ENCODE measurements at places on chromosomes 3 and 15.

- no peaks in the 10 kb centered on the region for H3K27me3 ChIP-seq
- peak within 1 kb of the TSS; percentile 96 for H3K27ac ChIP-seq
- peak within 1 kb of the TSS; percentile 84 for H3K4me3 ChIP-seq
- peaks cover 9% of the 10 kb centered on the region for H3K4me1 ChIP-seq
- no peaks in the 10 kb centered on the region for H3K36me3 ChIP-seq
Measured at GRCh38 chr15:55993111-55993803, at the start of gene NEDD4. Gene NEDD4, minus strand, starts transcription at chr15:55993612. Its CDS starts 57 bp downstream, at chr15:55993555.

DNA sequence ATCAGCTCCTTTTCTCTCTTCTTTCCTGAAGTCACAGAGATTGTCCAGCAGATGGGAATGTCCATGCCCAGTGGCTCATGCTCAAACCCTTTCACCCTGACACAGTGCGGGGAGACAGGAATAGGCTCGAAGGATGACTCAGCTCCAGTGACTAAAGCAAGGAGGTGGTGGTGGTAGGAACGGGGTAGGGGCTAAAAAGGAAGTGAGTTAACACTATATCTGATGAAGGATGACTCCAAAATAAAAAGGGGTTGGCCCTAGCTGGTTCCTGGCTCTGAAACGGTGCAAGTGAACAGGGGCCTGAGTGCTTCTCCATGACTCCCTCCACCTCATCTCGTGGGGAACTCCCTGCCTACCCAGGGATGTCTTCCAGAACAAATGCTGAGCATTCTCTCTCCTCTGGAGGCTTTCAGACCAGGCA lies 167.4 kb upstream of the LPP start:
- no peaks in the 10 kb centered on the region for H3K27me3 ChIP-seq
- H3K36me3 ChIP-seq = no peaks in the 10 kb centered on the region
- H3K4me1 ChIP-seq = peaks cover 40% of the 10 kb centered on the region
- H3K4me3 ChIP-seq = no peak overlapping the region

- no peak for DNase-seq
- no peaks in the 10 kb centered on the region for H3K36me3 ChIP-seq
- no peaks in the 10 kb centered on the region for H3K27me3 ChIP-seq
- no peak overlapping the region for H3K4me3 ChIP-seq
- peaks cover 97% of the 10 kb centered on the region for H3K4me1 ChIP-seq
Measured at GRCh38 chr15:67103869-67104268, 38.5 kb downstream of the SMAD3 start.

DNA sequence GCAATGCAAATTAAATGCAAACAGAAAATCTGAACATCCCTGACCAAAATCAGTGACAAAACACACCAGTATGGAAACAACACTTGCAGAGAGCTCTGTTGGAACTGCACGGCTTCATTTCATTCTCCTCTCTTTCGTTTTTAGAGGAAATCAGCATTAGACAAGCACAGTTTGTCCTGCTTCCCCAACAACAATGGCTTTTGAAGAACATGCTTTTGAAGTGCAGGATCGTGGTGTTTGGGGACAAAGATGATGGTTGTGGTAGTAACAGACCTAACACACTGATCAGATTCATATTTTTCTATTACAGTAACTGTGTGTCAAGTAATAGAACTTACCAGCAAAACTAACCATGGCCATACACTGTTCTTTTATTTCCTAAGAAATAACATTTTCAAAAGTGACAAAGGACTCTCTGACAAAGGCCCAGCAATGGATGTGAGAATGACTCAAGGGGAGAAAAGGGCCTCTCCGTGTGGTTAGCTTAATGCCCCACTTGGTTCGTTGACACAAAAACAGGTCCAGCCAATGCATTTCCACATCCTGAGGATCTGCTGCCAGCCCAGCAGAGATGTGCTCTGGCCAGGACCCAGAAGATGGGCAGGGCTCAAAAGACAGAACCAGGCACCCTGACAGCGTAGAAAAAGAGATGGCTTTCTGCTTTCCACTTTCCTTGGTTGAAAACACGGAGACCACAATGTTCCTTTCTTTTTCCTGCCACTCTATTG lies 84.1 kb downstream of the CCNL1 start:
- no peaks in the 10 kb centered on the region for H3K36me3 ChIP-seq
- H3K4me3 ChIP-seq = no peak overlapping the region
- no peaks in the 10 kb centered on the region for H3K27me3 ChIP-seq
- peak overlapping the region; percentile 26 for H3K27ac ChIP-seq
- DNase-seq = peak; percentile 35

DNA sequence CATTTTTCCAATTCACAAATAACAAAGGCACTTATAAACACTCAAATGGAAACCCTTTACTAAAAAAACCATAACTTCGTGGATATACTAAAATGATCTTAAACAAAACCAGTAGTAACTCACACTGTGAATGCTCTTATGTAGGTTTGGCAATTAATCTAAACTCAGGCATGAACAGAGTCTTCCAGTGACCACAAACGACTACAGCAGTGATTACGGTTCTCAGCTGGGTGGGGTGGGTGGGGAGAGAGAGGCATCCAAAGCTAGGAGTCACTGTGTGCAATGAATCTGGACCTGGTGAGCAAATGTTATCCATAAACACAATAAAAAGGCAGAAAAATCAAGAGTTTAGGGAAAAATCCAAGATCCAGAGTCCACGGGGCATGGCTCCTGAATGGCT lies 21.3 kb downstream of the SLC12A8 start:
- H3K36me3 ChIP-seq = no peaks in the 10 kb centered on the region
- no peak overlapping the region for H3K4me3 ChIP-seq
- H3K27me3 ChIP-seq = no peaks in the 10 kb centered on the region
- no peak for DNase-seq
- no peaks in the 10 kb centered on the region for H3K4me1 ChIP-seq

GRCh38 chr3:134608771-134609435 lies 41.9 kb downstream of the KY start:
- no peaks in the 10 kb centered on the region for H3K27me3 ChIP-seq
- no peak for DNase-seq
- no peaks in the 10 kb centered on the region for H3K36me3 ChIP-seq
- H3K4me1 ChIP-seq = peaks cover 20% of the 10 kb centered on the region
- H3K4me3 ChIP-seq = no peak overlapping the region
- H3K27ac ChIP-seq = no peak overlapping the region

DNA sequence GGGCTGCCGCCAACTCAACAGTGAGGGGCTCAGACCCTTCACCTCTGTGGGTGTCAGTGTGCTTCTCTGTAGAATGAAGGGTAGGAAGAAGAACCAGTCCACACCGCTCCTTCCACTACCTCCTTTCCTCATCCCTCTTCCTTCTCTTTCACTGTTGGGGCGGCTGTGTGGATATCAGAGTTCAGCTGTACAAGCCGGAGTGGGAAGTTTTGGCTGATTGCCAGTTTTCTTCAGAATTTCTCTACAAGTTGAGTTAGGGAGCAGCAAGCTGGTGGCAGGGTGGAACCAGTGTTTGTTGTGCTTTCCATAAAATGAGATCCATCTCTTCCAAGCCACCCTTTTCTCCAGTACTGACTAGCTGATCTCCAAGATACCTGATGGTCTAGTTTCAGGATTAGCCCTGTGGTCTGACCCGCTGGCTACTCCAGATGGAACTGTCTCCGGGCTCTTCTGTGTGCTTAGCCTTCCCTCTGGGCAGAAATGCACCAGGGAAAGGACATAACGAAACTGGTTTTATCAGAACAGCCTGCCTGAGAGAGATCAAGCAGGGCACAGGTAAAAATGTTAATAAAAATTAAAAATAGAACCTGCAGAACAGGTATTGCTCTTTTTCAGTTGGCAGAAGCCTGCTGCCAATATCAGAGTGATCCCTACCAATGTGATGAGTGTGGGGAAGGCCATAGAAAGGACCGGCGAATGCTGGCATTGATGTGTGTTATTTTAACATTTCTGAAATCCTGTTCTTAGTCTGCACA lies 169.9 kb upstream of the TSC22D2 start:
- DNase-seq = no peak
- peaks cover 12% of the 10 kb centered on the region for H3K4me1 ChIP-seq
- peak overlapping the region; percentile 76 for H3K27ac ChIP-seq
- H3K4me3 ChIP-seq = no peak overlapping the region

DNA sequence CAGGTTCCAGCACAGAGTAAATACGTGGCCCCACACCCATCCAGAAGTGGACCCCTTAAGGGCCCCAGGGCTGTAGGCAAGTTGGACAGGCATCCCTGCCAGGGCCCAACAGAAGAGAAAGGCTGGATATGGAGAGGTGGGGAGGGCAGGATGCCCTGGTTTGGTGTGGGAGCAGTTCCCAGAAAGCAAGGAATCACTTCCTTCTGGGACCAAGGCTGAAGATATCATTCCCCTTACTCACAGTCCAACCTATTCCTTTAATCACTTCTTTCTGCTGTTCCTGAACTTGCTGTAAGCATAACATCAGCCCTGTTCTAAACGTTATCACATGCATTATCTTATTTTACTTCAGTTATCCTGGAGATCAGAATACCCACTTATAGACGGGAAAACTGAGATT lies 6.1 kb upstream of the MESP2 start:
- peaks cover 21% of the 10 kb centered on the region for H3K4me1 ChIP-seq
- no peak overlapping the region for H3K4me3 ChIP-seq
- H3K27me3 ChIP-seq = no peaks in the 10 kb centered on the region
- no peak for DNase-seq
- no peaks in the 10 kb centered on the region for H3K36me3 ChIP-seq

DNA sequence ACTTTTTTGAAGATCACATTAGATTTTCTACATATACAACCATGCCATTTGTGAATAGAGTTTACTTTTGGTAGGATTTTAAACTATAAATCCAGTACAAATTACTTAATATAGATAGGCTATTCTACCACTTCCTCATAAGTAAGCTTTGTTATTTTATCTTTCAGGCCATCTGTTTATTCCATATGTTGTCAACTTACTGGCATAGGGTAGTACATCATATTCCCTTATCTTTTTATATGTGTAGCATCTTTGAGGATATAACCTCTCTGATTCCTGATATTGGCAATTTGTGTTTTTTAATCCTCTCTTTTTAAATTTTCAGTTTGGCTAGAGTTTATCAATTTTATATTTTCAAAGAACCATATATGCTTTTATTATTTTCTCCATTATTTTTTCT lies 515.4 kb downstream of the DIPK2A start:
- no peak for DNase-seq
- H3K27me3 ChIP-seq = no peaks in the 10 kb centered on the region
- no peaks in the 10 kb centered on the region for H3K4me1 ChIP-seq
- H3K36me3 ChIP-seq = no peaks in the 10 kb centered on the region
- H3K27ac ChIP-seq = no peak overlapping the region

DNA sequence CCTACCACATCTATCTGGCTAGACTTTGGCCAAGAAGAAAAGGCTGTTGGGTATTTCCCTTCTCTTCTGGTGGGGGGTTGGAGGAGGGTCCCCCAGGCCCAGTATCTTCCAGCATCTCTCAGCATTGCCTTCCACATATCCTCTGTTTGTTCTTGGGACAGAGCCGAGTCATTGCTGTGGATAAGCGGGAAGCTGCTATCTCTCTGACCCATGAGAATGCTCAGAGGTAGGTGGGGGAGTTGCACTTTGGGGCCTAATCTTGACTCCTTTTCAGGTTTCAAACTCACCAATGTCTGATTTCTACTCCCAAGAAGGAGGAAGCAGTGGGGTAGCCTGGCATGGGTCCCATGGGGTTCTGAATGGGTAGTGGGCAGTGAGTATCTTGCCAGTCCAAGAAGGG lies 8.0 kb downstream of the HEMK1 start:
- peaks cover 25% of the 10 kb centered on the region for H3K4me1 ChIP-seq
- DNase-seq = no peak
- no peak overlapping the region for H3K4me3 ChIP-seq
- no peaks in the 10 kb centered on the region for H3K36me3 ChIP-seq
- no peaks in the 10 kb centered on the region for H3K27me3 ChIP-seq

- DNase-seq = no peak
- H3K4me3 ChIP-seq = no peak overlapping the region
- no peaks in the 10 kb centered on the region for H3K36me3 ChIP-seq
- H3K27me3 ChIP-seq = no peaks in the 10 kb centered on the region
- no peaks in the 10 kb centered on the region for H3K4me1 ChIP-seq
Measured at GRCh38 chr3:59160133-59160746, 110.4 kb upstream of the CFAP20DC start.

DNA sequence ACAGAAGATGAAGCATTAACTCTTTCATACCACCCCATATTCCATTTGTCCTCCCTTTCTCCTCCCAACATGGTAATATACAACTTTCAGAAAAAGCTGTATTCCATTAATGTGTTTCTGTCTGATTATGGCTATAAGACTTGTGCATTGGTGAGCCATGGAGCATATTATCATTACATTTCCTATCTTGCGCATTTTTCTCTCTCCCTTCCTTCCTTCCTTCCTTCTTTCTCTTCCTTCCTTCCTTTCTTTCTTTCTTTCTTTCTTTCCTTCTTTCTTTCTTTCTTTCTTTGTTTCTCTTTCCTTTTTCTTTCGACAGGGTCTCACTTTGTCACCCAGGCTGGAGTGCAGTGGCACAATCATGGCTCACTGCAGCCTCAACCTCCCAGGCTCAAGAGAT lies 25.5 kb upstream of the PDE8A start:
- H3K36me3 ChIP-seq = no peaks in the 10 kb centered on the region
- no peak for DNase-seq
- H3K27ac ChIP-seq = no peak overlapping the region
- H3K27me3 ChIP-seq = no peaks in the 10 kb centered on the region

DNA sequence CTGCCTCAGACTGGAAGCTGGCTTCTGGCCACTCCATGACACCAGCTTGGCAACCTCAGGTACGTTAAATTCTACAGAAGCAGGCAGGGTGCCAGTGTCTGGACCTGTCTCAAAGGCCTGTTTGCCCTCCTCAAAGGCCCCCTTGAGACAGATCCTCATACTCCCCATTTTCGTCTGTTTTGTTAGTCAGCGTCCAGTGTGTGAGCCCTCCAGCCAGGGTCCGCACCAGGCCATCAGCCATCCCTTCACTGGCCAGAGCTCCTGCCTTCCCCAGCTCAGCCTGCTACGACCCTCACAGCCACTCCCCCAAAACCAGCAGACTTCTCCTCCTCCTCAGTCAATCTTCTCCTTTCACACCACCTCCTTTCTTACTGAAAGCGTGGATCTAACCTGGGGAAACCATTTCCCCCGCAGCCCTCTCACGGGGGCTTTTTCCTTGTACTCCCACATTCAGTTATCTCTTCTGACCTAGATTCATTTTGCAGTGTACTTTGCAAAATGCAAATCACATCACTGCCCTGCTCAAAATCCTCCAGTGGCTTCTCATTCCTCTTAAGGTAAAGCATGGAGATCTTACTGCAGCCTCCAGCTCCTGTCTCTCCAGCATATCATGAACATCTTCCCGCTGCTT lies 66.1 kb upstream of the CTDSPL start:
- no peak for DNase-seq
- H3K4me3 ChIP-seq = no peak overlapping the region
- H3K27me3 ChIP-seq = no peaks in the 10 kb centered on the region
- no peaks in the 10 kb centered on the region for H3K36me3 ChIP-seq

- H3K27me3 ChIP-seq = no peaks in the 10 kb centered on the region
- no peak overlapping the region for H3K4me3 ChIP-seq
- H3K27ac ChIP-seq = no peak overlapping the region
- H3K4me1 ChIP-seq = no peaks in the 10 kb centered on the region
Measured at GRCh38 chr3:82100378-82100777, 338.9 kb upstream of the GBE1 start.
